ENCODE measurements at places on chromosomes 3 and 15. TPM values are rescaled to one million over a fixed set of nuclear protein-coding genes. Genes with fewer than 3 reads are reported as not detected.

The GNAT1 gene
- total RNA-seq = not detected

The CCK gene
- not detected for total RNA-seq

The CDCP1 gene
- total RNA-seq = 3.0 TPM

The IGSF10 gene
- 3.5 TPM for total RNA-seq

The GPR149 gene
- total RNA-seq = not detected

The KLF15 gene
- total RNA-seq = 9.5 TPM

The RTP3 gene
- not detected for total RNA-seq

The MNS1 gene
- not detected for total RNA-seq

The SAMD7 gene
- total RNA-seq = not detected

The SLC12A1 gene
- not detected for total RNA-seq

The TRPM1 gene
- total RNA-seq = not detected

The OSTN gene
- total RNA-seq = not detected

The EIF3J gene
- 41.6 TPM for total RNA-seq

The MUC20 gene
- total RNA-seq = 7.7 TPM

The ENTPD3 gene
- 1.6 TPM for total RNA-seq

The SCAMP5 gene
- total RNA-seq = 8.7 TPM

The NTRK3 gene
- total RNA-seq = 0.33 TPM

The TMEM45A gene
- 5.4 TPM for total RNA-seq

The DZIP3 gene
- total RNA-seq = 14.2 TPM
